Heart right ventricle (tissue), 16 donors: ENCODE measurements at places on chromosomes 2 and 18.

DNA sequence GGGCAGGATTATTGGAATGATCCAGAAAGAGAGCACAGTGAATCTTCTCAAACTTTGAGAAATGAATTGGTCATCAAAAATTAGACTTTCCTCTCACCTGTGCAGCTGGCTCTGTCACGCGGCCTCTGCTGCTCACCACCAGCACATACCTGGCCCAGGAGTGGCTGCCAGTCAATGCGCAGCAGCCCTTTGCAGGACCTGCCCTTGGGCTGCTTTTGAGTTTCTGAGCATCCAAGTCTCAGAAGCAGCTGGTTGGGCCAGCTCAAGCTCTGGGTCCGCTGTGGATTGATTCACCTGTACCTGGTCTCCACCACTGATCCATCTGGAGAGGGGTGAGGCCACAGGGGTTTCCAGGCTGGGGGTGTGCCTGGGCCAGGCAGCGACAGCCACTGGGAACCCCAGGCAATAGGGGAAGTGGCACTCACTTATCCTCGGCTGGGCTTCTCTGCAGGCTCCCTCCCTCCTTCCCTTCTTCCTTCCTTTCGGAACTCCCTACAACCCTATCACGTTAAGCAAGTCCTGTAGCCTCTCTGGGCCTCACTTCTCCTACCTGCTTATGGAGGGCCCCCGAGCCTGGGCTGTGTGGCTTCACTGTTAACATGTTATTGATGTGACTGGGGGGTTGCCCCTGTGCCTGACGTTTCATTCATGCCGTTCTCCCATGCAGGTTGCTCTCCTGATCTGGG, 48.1 kb downstream of the SH3BP4 start:
- no peak for DNase-seq

- DNase-seq, result no peak
Measured at GRCh38 chr2:176418768-176419167, 149.5 kb downstream of the MTX2 start.

DNA sequence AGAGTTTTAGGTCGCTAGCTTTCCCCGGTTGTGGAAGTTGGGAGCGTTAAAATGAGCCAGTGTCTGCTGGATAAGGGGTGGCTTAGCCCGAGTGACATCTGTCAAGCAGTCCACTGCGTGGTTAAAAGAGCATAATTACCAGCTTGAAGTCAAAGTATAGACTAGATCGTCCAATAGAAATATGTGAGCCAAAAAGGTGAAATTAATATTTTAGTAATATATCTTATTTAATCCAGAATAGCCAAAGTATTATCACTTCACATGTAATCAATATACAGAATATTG, 654 bp downstream of the COMMD1 start:
- DNase-seq, result no peak

DNA sequence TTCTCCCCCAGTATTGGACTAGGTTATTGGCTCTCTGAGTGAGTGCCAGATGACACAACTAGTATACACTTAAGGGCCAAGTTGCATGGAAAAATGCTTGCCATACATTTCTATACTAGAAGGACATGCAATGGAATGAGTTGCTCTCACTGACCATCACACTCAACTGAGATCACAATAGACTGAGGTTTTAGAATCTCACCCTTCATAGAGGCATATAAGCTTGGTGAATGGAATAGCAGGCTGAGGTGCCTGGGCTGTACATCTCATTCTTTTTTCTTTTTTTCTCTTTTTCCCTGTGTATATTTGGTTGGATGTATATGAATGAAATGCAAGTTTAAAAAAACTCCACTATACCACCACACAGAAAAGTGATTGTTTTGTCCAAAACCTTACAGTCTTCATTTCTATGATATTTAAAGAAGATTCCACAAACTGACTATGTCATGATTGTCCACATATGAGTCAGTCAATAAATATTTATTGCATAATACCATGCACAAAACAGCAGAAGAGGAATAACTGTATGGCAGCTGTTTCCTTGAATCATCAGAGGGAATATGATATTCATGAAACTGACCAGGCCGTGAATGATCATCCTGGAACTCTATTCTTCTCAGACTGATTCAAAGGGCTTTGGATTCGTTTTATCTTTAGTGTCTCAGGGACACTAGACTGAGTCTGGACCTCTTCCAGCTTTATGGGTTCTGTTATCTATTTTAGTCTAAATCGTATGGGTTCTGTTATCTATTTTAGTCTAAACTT, 122.6 kb upstream of the STK17B start:
- DNase-seq, result no peak

GRCh38 chr18:9951022-9951859, 37.4 kb downstream of the VAPA start:
- no peak for DNase-seq

GRCh38 chr2:154466226-154466625, 232.3 kb upstream of the KCNJ3 start:
- DNase-seq, result no peak

DNA sequence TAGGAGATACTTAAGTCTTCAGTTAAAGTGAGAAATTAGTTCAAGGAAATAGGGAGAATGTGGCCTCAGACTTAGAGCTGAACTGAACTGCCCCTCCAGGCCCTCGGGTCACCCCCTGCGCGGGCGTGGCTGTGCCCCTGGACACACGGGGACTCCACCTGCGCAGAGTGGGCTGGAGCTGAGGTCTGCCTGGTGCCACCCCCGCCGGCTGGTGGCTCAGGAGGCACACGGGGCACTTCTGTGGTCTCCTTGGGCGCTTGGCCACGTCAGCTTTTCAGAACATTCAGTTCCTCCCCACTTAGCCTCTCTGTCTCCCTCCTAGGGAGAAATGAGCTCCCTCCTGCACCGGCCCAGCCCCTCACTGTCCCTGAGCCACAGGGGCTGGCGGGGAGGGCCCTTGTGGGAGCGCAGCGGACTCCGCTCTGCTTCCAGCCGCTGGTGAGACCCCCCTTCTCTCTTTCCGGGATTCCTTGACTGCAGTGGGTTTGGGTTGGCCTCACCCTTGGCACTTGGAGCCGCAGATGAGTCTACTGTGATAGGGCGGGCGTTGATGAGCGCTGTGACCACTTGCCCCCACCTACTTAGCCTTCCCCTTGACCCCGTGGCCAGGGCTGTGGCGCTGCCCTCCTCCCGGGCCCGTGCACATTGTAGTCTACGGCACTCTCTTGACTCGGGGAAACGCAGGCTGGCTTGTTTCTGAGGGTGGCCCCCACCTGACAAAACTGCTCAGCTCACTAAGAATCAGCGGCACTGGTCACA, 18.2 kb upstream of the PDIA6 start:
- no peak for DNase-seq

DNA sequence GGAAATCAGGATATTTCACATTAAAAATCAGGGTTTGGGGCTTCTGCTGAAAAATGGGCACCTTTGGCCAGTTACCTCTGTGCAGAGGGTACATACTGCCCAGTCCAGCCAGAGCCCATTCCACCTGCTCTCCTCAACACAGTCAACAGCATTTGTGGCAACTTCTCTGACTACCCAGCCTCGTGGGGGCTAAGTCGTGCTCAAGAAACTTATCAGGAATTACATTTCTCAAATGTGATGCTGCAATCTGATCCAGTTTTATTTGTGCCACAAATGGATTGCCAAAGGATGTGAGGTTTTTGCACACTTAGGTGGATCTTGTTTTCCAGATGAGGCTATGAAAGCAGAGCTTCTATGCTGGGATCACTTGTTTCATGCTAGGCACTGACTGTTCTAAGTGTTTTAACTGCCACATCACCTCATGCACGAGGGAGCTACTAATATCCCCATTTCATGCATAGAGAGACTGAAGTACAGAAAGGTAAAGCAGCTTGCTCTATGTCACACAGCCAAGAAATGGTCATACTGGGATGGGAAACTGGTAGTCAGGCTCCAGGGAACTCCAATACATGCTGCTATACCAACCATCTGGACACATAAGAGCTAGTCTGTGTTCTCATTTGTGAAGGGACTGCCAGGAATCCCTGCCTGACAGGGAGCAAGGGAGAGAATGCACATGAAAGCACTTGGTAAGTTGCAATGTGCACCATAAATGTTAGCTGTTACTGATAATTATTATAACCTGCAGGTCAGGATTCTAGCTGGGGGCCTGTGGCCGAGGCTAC, 89.0 kb upstream of the HK2 start:
- no peak for DNase-seq

GRCh38 chr2:136375017-136375901, 257.3 kb upstream of the CXCR4 start:
- no peak for DNase-seq

DNA sequence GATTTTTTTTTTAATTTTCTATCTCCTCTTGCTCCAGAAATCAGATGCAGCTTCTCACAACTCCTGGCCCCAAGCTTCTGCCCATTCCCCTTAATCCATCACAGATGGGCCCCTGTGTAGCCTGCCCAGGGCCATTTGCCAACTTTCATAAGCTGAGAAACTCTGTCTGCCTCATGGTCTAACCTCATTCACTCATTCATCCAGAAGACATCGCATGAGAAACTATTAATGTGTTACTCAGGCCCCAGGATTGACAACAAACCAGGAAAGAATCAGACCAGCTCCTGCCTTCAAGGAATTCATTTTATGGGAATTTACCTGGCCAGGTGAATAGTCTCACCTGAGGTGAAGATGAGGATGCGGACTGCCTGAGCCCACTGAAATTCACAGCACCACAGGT, 35.0 kb downstream of the SLC14A2 start:
- DNase-seq, result no peak

- DNase-seq, result no peak
Measured at GRCh38 chr2:174719016-174719415, 45.3 kb downstream of the CHRNA1 start.

DNA sequence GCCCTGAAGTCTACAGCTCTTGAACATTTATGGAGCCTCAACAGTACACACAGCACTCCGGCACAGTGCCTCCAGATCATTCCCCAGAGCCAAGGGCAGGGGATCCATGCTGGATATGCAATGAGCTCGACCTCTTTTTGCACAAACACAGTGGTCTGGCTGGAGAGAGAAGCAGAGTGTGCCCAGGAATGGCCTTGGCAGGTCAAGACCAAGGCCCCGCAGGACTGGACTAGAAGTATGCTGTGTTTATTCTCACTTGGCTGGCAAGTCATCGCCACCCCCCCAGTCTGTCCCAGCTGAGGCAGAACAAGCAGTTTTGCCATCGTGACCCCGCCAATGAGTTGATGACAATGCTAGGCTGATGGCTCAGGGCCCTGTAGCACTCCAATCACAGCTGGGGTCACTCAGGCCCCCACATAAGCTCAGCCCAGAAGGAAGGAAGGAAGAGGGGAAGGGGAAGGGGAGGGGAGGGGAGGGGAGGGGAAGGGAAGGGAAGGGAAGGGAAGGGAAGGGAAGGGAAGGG, 212.1 kb downstream of the TTC32 start:
- DNase-seq, result no peak

GRCh38 chr2:111219285-111219684, 98.6 kb downstream of the BCL2L11 start:
- no peak for DNase-seq

- no peak for DNase-seq
Measured at GRCh38 chr2:156955701-156956100, 301.8 kb upstream of the GALNT5 start.

DNA sequence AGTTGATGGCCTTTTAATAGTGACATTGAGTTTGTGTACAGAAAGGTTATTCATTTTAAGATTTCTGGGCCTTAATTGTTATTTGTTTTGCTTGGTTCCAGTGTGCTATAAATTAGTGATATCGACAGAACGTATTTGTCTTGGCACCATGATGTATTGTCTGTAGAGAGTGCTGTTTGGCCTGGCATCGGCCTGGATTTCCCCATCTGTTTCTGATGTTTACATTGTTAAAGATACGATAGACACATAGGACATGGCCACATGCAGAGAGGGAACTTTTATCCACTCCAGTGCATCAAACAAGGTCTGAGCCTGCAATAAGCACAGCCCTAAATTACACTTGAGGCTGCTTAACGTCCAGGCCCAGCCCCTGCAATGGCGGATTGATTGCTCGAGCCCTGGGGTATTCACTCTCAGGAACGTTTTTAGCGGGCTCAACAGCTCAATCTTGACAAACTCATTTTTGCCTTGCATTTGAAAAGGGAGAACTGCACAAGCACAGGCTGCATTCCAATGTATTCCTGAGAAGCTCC, 144.7 kb downstream of the SLC4A3 start:
- DNase-seq, result no peak

- no peak for DNase-seq
Measured at GRCh38 chr2:196413821-196414274, 225.7 kb upstream of the CCDC150 start.

DNA sequence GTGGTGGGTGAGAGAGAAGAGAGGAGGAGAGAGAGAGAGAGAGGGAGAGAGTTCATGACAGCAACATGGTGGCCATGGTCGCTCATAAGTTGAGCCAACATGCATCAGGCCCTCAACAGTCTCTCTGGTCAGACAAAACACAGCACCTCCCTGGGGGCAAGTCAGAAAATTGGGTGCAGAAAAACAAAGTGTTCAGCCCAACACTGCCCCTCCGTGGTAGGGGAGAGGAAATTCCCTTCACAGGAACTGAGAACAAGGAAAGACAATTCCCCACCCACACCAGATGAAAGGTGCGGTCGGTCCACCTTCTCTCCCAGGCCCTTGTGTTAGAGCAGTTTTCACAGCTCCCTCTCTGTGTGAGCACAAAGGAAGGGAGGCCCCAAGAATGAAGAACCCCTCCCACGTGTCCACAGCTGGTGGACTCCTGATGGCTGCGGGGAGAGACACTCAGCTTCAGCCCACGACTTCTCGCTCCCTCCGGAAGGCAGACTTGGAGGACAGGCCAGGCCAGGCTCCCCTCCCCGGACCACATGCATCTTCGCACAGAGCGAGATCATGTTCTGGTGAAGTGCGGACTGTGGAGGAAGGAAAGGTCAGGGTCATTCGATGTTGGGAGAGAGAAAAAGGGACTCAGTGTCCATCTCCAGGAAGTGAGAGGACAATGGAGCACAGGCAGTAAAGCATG, 181.7 kb downstream of the ANAPC1 start:
- peak; percentile 24 for DNase-seq

- DNase-seq, result no peak
Measured at GRCh38 chr18:46422552-46423055, 234.4 kb downstream of the LOXHD1 start.

DNA sequence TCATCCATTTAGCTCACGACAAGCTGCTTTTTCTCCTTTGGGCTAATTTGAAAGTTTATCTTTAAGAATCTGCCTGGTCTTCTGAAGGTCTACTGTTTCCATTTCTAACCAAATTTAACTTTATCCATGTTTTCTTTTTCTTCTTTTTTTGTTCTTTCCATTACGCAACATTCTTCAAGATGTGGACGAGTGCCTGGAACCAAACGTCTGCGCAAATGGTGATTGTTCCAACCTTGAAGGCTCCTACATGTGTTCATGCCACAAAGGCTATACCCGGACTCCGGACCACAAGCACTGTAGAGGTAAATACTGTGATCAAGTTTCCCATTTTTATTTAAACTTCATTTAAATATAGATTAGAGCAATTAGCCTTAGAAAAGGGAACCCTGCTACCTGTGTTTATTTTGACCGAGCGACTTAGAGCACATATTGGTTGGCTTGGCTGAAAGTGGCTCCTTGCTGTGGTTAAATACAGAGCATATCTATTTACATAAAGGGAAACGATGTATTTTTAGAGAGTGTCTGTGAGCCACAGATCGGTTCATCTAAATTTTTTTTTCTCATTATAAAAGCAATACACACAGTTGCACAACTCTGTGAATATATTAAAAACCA, 183.4 kb upstream of the RASGRP3 start:
- no peak for DNase-seq
